T-helper 17 cell (primary cell): ENCODE measurements at places on chromosomes 4 and X. TPM values are rescaled to one million over a fixed set of nuclear protein-coding genes. Genes with fewer than 3 reads are reported as not detected.

DNA sequence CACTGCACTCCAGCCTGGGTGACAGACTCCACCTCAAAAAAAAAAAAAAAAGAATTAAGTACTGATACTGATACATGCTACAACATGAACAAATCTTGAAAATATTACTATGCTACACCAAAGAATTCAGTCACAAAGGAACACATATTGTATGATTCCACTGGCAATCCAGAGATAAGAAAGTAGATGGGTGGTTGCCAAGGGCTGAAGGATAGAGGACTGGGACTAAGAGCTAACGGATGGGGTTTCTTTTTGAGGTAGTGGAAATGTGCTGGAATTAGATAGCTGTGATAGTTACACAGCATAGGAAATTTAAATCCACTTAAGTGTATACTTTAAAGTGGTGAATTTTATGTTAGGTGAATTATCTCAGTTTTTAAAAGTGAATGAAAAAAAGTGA, 12.5 kb downstream of the ATP11C start:
- no peak for DNase-seq

MCF2 gene
- total RNA-seq = 1.1 TPM

GRCh38 chr4:26055855-26056254, 141.8 kb downstream of the SMIM20 start:
- no peak for DNase-seq

NAAA gene
- total RNA-seq = 65.2 TPM

GRCh38 chrX:119190831-119191230, 45.3 kb upstream of the PGRMC1 start:
- no peak for DNase-seq

- DNase-seq = no peak
These were observed 4.6 kb upstream of the CLDN24 start for GRCh38 chr4:183326853-183327252.
